Spleen (tissue), 13 donors: ENCODE measurements at places on chromosomes 5 and 9. TPM values are rescaled to one million over a fixed set of nuclear protein-coding genes. Genes with fewer than 3 reads are reported as not detected.

THBS4 gene
- 0.57 TPM for total RNA-seq

FAM78A gene
- total RNA-seq, result 32.3 TPM

- DNase-seq, result peak; percentile 98
These were observed at the start of gene IARS1 for GRCh38 chr9:92293452-92294296. Gene IARS1 (minus strand): TSS chr9:92293697. CDS start chr9:92289419, 4,278 bp downstream.

DNA sequence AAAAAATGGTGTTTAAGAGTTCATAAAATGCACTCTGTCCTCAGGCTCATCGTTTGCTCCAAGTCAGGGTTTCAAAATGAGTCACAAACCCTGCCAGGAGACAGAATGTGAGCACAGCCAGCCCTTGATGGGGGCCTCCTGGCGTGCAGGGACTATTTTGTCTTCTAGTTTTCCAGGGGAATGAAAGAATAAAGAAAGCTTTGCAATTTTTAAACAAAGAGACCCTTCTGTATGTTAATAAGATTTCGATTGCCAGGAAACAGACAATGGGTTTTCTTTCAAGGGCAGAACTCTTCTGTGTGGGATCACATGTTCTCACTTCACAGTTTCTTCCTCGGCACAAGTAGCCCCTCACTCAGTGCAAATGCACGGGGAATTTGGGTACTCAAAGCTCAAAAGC, 121.4 kb upstream of the C6 start:
- DNase-seq, result no peak

GRCh38 chr5:68883436-68883835, 210.4 kb upstream of the SLC30A5 start:
- no peak for DNase-seq

GRCh38 chr5:71471193-71471592, 15.7 kb downstream of the BDP1 start:
- no peak for DNase-seq

DNA sequence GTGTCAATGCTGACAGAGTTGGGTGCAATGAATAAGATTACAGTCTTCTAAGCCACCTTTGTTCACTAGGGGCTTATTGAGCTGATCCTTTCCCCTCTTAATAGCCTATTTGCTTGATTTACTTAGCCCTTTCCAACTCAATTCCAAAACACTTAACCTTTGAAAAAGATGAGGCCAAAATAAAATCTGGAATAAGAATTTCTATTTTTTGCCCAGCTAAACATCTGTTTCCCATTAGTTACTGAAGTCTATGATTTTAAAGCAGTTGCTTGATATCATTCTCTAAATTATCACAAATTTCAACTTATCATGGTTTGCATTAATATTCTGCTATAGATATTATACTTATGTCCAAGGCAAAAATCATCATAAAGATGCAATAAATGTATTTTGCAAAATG, 1272.0 kb upstream of the ACO1 start:
- DNase-seq, result no peak

DNA sequence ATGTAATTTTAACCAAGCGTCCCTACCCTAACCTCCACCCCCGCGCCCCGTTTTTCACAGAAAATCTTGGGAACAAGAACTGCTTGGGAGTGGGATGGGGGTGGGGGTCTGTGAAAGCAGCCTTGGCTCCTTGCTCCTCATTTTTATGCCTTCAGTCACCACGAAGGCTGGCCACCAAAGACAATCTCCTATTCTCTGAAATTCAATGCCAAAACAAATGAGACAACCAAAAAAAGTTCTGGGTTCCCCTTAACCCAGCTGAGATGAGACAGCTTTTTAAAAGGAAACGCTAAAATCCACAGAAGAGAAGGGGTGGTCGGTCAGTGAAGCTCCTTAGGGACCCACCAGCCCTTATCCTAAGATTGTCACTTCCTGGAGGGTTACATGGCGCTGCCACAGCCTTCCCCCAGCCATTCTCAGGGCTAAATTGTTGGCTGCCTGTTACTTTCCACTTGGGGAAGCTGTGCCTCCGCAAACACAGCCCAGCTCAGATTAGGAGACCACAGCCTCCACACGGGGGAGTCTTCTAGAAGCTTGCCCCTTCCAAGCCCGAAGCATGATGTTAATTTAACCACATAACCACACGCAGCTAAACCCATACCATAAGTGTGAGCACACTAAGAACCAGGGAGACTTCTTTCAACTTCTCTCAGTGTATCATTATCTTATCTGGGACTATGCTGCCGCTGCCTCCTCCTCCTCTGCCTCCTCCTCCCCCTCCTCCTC, 136.3 kb downstream of the FOXD1 start:
- DNase-seq, result no peak

GRCh38 chr9:116497095-116497890, 189.8 kb upstream of the TRIM32 start:
- no peak for DNase-seq

- no peak for DNase-seq
These were observed 311.9 kb upstream of the TRPC7 start for GRCh38 chr5:136677217-136677616.

DNA sequence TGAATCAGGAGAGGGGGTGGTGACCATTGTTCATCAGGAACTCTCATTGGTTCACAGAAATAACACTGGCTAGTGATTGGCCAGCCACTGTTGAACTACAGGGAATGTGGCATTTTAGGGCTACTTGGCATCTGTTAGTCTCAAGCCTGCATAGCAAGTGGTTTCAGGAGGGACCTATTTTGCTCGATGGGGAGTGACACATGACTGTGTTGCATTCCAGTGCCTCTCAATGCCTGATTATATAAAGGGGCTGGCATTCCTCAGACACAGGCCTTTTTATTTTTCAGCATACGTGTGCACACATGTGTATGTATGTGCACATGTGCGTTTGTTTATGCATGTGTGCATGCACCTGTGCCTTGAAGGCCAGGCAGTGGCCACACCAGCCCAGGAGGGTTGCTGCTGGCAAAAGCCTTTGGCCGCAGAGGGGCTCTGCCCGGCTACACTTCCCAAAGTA, 23.2 kb downstream of the FGD3 start:
- DNase-seq, result no peak
